ENCODE measurements at places on chromosomes 1 and 21.

DNA sequence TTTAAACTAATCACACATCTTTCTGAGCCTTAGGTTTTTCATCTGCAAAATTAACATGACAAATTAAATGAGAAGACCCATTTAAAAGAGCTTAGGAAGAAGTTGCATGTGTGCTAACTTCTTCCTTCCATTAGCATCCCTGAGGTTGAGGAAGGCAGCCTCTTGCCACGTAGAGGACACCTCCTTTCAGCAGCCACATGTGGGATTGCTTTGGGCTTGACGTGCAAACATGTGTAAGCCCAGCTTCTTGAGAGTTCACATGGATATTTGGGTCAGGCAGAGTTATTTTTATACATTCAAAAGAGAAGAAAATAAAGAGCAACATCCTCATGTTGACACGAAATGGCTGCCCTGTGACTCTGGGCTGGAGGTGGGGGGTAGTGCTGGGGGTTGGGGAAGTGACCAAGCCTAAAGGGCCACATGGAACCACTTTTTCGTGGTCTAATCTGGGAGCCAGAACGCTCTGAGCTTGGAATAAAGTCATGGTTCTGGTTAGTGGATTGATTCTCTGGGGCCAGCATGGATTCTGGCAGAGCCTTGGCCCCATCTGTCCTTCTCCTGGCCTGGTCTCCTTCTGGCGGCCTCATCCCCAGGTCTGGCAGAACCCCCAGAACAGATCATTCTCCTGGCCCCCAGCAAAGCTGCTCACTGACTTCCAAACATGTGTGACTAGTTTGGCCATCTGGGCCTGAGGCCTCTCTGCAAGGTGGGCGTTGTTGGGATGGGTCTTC, 137.1 kb upstream of the USP24 start:
- no peak for DNase-seq

- DNase-seq: no peak
Measured at GRCh38 chr1:203507759-203508158, 13.8 kb downstream of the OPTC start.

DNA sequence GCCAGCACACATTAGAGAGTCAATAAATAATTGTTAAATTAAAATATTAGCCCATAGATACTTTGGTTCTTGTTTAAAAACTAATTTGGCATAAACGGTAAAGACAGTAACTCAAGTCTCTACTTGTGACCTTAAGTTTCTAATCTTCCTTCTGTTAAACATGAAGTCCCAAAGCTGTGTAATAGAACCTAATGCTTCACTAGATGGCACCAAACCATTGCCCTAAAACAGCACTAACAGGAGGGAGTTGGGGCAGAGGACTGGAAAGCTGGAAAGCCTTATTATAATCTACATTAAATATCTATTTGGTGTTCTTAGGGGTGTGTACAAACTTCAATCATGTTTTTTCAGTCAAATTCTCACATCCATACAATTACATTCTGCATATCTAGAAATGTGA, 176.7 kb downstream of the OLFM3 start:
- no peak for DNase-seq

DNA sequence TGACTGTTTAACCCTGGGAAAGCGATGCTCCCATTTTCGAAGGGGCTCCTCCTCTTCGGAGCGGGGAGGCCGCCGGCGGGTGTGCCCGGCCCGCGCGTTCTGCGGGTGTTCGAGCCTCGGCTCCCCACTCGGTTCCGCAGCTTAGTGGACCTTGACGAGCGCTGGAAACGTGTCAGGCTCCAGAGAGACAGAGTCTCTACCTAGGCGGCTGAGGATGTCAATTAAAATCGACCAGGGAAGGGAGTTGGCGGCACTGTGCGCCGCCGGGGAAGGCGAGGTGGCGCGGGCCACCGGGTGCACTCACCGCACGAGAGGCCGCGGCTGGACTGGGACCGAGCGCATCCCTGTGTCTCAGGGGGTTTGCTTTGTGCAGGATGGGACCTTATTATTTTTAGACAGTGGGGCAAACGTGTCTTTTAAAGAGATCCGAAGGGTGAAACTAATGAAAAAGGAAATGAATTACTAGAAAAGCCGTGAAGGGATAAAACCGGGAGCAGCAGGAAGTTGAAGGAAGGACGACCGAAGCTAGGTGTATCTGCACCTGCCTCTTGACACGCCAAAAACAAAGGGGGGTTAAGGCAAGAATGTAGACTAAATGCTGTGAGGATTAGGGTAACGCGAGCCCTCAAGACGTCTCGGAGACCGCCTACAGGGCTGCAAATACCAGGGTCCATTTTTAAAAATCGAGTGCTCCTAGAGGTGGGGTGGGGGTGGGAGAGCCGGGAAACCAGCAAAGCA, 5.6 kb downstream of the LHX4 start:
- no peak for DNase-seq

- DNase-seq: no peak
Measured at GRCh38 chr1:45373573-45373972, 33.3 kb upstream of the MUTYH start.

DNA sequence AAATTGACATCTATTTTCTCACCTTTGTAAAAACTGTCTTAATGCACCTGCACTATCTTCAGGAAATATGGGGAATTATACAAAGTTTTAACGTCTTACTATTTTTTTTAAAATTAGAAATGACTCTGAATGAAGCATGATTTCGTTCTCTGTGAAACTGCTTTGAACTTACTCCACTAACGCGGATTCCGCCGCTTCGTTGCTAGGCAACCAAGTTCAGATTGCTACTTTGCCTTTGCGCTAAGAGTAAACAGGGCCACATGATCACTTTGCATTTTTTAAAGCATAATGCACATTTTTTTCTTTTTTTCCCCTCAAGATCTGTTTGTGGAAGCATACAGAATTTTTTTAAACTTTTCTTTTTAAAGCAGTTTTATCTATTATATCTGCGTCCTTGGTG, 690.5 kb downstream of the BRINP3 start:
- peak; percentile 22 for DNase-seq

GRCh38 chr1:106278716-106279115, 777.8 kb upstream of the PRMT6 start:
- no peak for DNase-seq

- peak; percentile 67 for DNase-seq
Measured at GRCh38 chr21:36149788-36150711, 6.6 kb upstream of the DOP1B start.

DNA sequence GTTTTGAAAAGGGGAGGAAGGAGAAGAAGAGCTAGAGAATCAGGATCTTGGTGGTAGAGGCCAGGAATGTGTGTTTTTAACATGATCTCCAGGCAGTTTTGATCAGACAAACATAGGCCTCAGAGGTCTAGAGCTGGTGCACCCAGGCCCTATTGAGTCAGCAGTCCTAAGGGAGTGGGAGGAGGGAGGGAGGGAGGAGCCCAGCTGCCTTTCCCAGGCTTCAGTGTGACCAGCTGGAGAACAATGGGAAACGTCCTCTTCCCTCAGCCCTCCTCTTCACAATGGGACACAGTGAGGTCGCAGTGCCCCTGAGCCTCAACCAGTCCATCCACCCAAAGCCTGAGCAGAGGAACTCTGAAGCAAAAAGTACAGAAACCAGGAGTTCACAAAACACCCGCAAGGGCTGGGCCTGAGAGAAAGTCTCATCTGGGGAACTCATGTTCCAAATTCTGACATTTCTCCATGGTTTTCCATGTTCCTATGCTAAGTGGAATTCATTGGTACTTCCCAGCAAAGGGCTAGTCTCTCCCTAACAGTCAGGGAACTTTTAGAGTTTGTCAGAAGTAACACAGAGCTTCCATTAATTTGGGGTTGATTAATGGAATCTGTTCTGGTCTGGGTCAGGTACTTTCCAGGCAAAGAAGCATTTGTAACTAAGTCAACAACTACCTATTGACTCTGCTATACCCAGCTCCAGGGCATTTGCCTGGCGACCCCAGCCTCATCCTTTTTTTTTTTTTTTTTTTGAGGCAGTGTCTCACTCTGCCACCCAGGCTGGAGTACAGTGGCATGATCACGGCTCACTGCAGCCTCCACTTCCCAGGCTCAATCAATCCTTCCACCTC, 37.5 kb downstream of the ELAPOR1 start:
- no peak for DNase-seq

DNA sequence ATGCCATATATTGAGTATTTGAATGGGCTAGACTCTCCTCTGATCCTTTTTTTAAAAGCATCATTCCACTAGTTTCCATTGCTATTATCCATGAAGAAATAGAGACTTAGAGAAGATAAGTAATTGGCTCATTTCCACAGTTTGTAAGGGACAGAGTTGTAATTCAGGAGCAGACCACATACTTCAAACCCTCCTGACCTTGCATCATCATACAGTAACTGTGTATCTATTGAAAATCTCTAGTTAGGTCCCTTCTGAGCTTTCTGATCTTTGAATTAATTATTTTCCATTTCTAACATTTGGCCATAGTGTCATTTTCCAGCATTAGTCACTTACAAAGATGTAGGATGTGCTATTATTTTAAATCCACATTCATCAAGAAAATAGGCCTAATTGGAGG, 386.5 kb upstream of the ST6GALNAC5 start:
- DNase-seq: no peak

GRCh38 chr21:19547951-19548840, 1144.6 kb upstream of the TMPRSS15 start:
- DNase-seq: no peak

DNA sequence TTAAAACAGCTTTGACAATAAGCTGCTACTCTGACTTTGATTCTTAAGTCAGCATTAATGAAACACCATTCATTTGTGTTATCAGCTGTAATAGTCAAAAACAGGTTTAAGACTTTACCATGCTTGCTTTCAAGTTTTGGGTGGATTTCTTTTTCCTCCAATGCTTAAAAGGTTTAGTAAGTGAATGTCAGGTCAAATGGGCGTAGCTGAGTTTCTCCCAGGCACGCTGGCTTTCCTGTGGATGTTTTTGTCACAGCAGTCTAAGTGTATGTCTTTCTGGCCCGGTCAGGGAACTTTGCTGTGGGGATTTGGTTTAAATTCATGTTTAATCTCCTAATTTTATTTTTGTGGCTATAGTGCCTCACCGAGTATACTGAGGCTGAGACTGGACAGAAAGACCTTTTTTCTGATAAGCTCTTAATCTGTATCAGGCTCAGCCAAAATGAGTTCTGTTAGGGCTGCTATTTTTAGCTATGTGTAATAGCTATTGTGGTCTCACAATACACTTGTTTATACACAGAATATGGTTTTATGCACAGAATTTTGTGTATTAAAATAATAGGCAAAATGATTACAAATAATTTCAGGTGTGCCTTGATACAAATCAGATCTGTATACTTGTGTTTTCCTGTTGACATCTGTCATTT, 292.8 kb downstream of the DISC1 start:
- DNase-seq: no peak

GRCh38 chr1:28329395-28330153, 734 bp downstream of the MED18 start:
- peak; percentile 7 for DNase-seq

- no peak for DNase-seq
Measured at GRCh38 chr21:32364387-32364786, 28.4 kb downstream of the URB1 start.

- peak; percentile 36 for DNase-seq
Measured at GRCh38 chr1:212754680-212755079, 36.9 kb downstream of the NSL1 start.

- DNase-seq: no peak
Measured at GRCh38 chr1:12069623-12070244, 6.6 kb downstream of the TNFRSF8 start.

DNA sequence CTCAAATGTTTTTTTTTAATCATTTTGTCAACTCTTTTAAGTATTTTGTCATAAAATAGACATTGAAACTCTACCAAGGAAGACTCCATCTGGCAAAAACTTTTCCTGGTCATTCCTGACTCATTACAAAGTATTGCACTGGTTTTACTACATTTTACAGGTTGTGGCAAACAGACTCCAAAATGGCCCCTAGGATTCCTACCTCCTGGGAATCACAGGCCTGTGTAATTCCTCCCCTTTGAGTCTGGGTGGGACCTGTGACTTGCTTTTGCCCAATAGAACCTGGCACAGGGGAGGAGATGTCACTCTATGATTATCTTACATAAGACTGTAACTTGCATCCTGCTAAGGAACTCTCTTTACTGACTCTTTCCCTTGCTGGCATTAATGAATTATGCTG, 123.6 kb upstream of the KCNJ6 start:
- DNase-seq: no peak

- no peak for DNase-seq
Measured at GRCh38 chr1:58808077-58808476, 24.2 kb upstream of the JUN start.

- no peak for DNase-seq
Measured at GRCh38 chr1:206658981-206659273, 23.6 kb downstream of the DYRK3 start.

GRCh38 chr1:27906759-27907158, 28.0 kb upstream of the SMPDL3B start:
- DNase-seq: no peak

DNA sequence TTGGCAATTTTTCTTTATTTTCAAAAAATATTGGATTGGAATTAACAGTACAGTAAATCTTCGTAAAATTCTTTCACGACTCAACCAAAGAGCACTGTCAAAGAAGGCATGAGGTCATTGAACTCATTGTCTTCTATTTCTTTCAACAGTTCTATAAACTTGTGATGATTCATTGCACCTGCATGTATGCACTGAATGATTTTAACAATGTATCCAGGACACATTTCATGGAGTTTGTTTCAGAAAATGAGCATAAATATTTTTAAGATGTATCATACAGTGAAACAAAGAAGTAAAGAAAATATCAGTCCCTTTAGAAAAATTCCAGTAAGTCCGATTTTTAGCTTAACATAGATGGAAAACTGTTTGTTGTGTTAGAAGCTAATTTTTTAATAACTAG, 33.6 kb upstream of the CD34 start:
- DNase-seq: no peak

DNA sequence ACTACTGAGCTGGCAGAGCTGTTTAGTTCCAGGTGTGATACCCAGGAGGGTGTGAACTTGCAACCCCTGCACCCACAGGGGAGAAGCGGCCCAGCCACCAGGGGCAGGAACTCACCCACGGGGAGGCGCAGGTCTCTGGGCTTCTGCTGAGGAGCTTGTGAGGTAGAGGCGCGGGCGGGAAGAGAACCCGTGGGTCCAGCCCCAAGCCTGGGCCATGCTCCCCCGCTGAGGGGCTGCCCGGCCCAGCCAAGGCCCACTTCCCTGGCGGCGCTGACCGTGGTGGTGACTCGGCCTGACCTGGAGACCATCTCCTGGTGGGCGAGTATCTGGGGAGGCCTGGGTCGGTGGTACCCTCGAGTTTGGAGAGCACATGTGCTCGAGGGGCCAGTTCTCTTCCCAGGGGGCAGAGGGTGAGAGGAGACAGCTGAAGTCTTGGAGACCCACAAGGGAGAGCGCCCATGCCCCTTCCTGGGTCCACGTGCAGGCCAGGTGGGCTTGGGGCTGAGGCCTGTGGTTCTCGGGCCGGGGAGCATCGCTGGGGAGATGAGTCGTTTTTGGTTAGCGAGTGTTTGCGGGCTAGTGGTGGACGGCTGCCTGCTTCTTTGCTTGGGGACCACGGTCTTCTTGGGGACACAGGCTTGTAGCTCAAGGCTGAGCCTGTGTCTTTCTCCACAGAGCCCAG, 28.4 kb upstream of the EDN2 start:
- no peak for DNase-seq

DNA sequence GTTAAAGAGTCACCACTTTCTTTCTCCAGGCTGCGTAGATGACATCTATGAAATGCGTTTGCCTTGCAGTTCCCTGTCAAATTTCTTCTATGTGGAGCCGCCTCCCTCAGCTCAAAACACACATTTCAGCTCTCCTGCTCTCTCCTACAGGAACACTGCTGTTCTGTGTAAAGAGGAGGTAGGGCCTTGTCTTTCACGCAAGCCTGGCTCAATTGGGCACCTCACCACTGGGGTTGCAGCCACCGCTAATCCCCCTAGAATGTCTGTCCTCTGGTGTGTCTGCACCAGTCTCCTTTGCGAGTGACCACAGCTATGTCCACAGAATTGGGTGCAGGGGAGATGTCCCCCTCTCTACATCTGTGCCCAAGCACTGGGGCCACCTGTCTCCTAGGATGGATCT, 31.8 kb upstream of the CFHR4 start:
- DNase-seq: no peak
